Astrocyte (in vitro differentiated cells and primary cell): ENCODE measurements at places on chromosomes 4 and X. TPM values are rescaled to one million over a fixed set of nuclear protein-coding genes. Genes with fewer than 3 reads are reported as not detected.

Gene STK32B
- 2.1 and 2.9 TPM in 2 replicates for total RNA-seq

Gene CT47B1
- not detected in 2 replicates for total RNA-seq

Gene RASGEF1B
- 0.77 and 1.5 TPM in 2 replicates for total RNA-seq

Gene HS3ST1
- 0.18 and 0.22 TPM in 2 replicates for total RNA-seq

Gene GPAT3
- 0.39 and 0.50 TPM in 2 replicates for total RNA-seq

Gene WDFY3
- total RNA-seq, result 76.6 and 89.5 TPM in 2 replicates

Gene MAML3
- 8.1 and 10.2 TPM in 2 replicates for total RNA-seq

DNA sequence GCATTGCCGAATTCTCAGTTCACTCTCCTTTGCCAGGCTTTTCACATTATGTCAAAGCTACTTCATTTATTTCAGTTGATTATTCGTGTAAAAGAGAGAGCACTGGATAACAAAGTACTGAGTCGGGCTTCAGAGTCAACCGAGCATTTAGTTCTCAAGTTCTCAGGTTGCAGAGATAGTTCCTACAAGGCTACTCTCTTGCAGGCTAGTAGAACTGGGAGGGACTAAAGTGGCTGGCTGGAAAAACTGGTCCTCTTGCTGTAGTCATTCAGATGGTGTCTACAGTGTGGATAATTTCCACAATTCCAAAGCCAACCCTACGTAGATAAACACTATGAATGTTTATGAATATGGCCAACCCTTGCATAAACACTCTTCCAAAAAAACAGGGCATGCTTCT, 4.6 kb upstream of the CCNG2 start:
- no peak for DNase-seq

GRCh38 chr4:58119298-58119697, 1009.1 kb upstream of the IGFBP7 start:
- DNase-seq, result no peak

- no peak for DNase-seq
Measured at GRCh38 chrX:108022491-108023089, 22.3 kb upstream of the VSIG1 start.

- no peak for DNase-seq
Measured at GRCh38 chrX:7580127-7580526, 262.8 kb upstream of the VCX start.

DNA sequence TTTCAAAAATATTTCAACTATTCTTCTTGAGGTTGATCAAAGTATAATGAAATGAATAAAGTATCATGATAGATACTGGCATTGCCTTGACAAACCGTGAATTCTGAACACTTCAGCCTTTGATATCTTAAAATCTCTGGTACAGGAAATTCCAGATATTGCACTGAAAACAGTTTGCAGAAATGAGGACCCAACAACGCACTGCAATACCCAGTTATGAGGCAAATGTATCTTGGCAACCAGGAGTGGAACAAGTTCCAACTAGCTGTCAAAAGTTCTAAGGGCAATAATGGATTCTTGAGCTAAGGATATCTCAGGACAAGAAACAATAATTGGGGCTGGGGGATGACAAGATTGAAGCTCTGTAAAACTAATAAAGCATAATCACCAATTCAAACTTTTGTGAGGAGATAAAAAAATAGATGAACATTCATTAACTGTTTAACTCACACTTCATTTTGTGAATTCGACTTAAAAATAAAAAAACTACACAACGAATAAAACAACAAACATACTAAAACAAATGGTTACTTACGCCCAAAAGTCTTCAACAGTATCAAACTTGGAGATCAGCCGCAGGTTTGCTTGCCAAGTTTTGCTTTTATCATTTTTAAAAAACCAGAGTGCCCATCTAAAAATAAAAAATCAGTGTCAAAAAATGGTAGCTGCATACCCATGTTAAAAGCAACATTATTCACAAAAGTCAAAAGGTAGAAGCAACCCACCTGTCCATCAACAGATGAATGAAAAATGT, 38.1 kb downstream of the EIF4E start:
- peak; percentile 26 for DNase-seq

DNA sequence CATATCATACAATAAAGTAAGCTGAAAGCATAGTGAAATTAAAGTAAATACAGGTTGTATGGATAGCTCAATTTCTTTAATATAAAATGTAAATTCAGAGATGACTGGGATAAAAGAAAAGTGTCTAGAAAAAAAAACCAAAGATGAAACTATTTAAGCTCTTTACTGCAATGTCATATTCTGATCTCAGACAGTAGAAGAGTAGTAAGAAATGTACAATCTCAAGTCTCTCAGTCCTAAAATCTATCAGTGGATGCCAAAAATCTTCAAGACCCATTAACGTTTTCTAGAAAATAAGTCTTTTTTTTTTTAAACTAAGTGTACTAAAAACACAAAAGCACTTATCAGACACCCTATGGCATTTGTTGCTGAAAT, 13.8 kb downstream of the MGARP start:
- no peak for DNase-seq

- no peak for DNase-seq
Measured at GRCh38 chr4:106355193-106355592, 13.4 kb downstream of the GIMD1 start.

DNA sequence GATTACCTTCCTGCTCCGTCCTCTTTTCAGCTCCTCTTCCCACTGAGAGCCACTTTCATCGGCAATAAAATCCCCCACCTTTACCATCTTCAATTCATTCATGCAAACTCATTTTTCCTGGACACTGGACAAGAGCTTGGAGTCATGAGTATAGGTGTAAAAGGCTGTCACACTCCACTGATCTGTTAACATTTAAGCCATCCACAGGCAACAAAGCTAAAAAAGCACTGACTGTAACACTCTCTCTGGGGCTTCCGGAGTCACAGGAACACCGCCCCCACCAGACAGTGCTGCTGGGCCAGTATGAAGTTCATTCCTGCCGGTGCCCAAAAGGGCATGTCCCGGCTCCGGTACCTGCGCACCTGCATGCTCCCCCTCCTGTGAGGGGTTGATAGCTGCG, 38.5 kb downstream of the MAGEB5 start:
- no peak for DNase-seq

DNA sequence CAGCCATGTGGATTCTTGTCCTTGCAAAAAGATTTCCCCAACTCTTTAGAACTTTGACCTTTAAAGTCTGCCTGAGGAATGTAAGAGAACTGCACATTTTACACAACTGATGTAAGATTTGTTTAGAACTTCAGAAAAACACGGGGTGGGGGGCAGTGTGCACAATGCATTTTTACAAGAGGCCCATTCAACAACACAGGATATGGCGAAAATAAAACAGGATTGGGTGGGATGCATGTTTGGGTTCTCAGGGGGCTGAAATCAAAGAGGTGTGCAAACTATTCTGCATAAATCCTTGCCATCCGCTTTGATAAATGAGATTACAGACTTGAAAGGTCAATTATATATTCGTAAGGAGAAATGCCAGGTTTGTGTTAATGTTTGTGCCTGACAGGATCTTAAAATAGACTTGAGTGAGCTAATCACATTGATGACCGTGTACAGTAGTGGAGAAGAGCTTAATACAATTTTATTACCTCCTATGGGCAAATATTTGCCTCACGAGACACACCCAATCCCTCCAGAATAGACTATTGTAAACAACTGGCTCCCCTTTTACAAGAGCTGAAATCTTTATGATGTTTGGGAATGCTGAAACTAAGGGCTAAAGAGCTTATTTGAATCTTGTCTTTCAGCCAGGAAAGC, 184.1 kb upstream of the LEF1 start:
- no peak for DNase-seq

GRCh38 chrX:154383359-154384283, 4.5 kb downstream of the EMD start:
- DNase-seq, result no peak

DNA sequence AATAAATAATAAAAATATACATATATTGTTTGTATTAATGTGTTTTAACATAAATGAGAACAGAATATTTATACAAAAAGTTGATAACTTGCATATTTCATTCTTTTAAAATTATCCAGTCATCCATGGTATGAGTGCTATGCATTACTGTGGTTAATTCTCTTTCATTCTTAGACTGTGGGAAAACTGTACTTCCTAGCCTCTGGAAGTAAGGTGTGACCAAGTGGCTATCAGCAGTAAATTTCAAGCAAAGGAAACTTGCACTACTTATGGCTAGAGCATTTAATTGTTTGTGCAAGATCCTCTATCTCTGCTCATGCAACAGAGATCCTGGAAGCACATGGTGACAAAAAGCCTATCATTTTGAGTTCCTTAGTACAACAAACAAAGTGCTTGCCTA, 1054.5 kb upstream of the PABPC4L start:
- peak; percentile 71 for DNase-seq

GRCh38 chr4:152643153-152644035, 36.4 kb downstream of the TMEM154 start:
- DNase-seq, result no peak

DNA sequence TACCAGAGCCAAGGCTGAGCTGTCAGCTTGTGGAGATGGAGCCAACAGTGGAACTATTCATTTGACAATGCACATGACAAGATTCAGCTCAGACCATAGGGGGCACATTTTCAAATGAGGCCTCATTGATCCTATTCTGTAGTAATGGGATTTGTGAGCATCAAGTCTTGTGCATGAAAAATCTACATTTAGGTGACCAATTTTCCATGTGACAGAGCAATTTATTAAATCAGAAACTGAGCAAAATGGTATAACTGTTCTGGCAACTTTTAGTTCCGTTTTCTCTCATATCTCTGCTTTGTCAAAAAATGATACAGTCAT, 108.5 kb upstream of the PCDH18 start:
- no peak for DNase-seq

DNA sequence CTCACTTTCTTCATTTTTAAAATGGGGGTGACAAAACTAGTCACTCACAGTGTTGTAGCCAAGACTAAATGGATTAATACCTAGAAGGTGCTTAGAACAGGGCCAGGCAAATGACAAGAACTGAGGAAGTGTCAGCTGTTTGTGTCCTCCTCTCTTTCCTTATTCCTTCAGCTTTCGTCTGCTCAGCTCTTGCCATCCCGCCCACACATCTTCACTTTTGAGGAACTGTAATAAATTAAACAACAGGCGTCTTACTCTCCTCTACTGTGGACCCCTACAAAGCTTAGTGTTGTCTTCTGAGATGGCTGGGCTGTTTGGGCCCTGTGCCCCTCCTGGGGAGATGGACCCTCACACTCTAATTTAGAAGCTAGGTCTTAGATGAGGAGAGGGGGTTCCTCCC, 2.7 kb downstream of the HPSE start:
- no peak for DNase-seq
